Lower lobe of right lung (tissue), 2 donors: ENCODE measurements at places on chromosomes 4 and X. TPM values are rescaled to one million over a fixed set of nuclear protein-coding genes. Genes with fewer than 3 reads are reported as not detected.

MYL5 gene
- total RNA-seq: 9.7 TPM

HTN1 gene
- total RNA-seq: not detected

- DNase-seq: no peak
These were observed 225.9 kb upstream of the PITX2 start for GRCh38 chr4:110848787-110849186.

- no peak for DNase-seq
These were observed 174.6 kb upstream of the PGRMC2 start for GRCh38 chr4:128462103-128462783.

DNA sequence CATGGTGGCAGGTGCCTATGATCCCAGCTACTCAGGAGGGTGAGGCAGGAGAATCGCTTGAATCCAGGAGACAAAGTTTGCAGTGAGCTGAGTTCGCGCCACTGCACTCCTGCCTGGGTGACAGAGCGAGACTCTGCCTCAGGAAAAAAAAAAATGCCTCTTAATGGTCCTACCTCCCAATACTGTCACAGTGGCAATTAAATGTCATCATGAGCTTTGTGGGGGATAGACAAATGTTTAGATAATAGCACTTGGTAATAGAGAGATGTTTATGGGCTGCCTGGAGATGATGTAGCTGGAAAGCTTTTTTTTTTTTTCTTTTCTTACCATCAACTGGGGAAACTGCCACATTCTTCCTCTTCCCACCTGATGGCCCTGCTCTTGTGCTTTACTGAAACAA lies 33.0 kb downstream of the GRK4 start:
- DNase-seq: no peak

FOXR2 gene
- not detected for total RNA-seq

GRCh38 chrX:156000361-156000926 lies 2.9 kb downstream of the IL9R start:
- no peak for DNase-seq

- no peak for DNase-seq
These were observed 218.1 kb downstream of the ANTXR2 start for GRCh38 chr4:79854856-79855502.

GRCh38 chr4:140955641-140956040 lies 177.6 kb downstream of the RNF150 start:
- DNase-seq: no peak

GRCh38 chr4:88223516-88223915 lies 60.8 kb downstream of the PPM1K start:
- DNase-seq: no peak

DNA sequence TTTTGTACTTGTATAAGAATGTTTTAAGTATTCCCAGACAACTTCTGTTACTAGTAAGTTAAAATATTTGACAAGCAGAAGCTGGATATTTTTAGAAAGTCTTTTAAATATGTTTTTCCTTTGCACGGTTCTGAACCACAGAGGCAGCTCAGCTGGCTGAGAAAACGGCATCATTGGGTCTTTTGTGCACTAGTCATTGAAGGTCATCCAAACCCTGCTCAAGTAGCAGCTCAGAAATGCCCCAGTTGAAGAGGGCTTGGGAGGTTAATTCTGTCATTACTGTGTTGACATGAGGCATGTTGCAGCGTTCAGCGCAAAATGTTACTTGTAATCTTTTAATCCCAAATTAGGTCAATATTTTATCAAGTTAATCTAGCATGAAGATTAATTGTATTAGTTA lies 383.7 kb upstream of the FAM241A start:
- DNase-seq: no peak

MAGEA10 gene
- not detected for total RNA-seq

EDNRA gene
- total RNA-seq: 25.7 TPM

DNA sequence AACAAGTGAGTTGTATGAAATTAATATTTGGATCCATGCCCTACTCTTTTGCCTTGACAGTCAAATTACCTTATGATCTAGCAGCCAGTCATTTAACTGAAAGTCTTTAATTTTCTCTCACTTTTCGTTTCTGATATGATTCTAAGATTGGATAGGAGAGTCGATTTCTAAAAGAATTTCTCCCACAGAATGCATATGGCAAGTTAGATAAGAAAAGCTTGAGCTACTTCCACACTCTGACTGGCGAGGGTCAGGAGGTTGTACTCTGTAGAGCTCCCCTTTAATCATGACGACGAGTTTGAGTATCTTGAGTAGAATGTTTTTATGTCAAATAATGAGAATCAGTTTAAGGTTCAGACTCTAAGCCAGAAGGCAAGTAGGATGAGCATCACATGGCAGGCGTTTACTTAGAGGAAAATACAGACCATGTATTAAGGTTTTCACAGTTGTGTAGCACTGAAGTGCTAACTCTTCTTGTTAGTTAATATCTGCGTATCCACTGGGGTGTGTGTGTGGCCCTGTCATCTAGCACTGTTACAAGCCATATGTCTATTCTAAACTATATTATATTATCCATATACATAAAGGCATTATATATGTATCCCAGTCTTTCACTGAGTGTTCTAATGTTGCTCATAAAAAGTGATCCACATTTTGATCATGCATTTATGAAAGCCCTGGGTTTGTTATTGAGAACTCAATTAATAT lies 37.8 kb downstream of the LRP2BP start:
- no peak for DNase-seq

DNA sequence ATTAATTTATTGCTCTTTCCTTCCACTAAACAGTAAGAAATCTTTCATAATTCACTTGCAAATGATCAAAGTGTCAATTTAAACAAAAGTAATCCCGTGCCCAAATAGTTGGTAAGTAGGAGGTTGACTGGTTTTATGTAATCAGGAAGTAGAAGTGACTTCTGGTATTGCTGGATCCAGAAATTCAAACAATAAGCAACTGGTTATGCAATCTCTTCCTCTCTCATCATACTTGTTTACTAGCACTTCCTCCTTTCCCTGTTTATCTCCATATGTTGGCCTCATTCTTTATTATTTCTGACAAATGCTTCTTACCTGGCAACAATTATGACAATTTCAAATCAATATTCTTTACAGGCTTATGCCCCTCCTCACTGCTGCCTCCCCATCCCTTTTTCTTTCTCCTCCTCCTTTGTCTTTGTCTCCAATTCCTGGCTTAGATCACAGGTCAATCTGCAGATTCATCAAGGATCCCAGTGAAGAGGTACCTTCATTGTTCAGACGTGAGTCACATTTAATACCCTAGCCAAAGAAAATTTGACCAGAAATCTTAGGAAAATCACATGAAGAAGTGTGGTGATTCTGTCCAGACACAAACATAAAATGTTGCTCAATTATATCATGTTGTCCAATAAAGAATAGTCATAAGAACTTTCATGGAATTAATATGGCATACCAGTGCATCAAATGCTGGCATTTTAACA lies 323.2 kb upstream of the PCDH7 start:
- no peak for DNase-seq

DNA sequence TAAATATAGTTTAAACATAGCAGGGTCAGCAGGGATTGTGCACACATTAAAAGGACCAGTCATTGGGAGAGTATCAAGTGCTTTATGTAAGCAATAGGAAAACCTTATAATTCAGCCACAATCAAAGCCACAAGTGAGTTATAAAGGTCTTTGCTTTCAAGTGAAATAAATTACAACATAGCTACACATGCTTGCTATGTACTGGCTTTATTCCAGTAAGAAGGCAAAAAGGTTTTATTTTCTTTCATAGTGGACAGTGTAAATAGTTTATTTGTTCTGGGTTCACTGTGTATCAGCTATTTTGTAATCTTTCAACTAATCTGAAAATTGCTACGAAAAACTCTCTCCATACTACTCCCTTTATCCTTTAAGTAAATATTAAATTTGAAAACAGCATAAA lies 691.4 kb downstream of the PCDH7 start:
- DNase-seq: no peak

- no peak for DNase-seq
These were observed 76.0 kb upstream of the FAM47B start for GRCh38 chrX:34866646-34867045.

DNA sequence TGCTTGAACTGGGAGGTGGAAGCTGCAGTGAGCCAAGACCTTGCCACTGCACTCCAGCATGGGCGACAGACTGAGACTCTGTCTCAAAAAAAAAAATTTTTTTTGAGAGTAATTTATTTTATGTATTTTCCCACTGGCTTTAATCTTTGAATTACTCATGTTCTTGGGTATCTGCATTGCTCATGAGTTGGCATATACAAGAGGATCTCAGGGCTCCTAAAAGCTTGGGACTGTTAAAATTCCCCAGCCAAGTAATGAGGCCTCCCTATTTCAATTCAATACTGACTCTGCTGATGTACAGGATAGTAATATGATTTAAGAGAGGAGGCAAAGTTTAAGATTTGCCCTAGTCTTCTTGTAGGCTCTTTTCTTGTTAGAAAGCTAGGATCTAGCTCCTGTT lies 6.2 kb downstream of the IL21 start:
- DNase-seq: no peak

CENPVL1 gene
- total RNA-seq: not detected

DNA sequence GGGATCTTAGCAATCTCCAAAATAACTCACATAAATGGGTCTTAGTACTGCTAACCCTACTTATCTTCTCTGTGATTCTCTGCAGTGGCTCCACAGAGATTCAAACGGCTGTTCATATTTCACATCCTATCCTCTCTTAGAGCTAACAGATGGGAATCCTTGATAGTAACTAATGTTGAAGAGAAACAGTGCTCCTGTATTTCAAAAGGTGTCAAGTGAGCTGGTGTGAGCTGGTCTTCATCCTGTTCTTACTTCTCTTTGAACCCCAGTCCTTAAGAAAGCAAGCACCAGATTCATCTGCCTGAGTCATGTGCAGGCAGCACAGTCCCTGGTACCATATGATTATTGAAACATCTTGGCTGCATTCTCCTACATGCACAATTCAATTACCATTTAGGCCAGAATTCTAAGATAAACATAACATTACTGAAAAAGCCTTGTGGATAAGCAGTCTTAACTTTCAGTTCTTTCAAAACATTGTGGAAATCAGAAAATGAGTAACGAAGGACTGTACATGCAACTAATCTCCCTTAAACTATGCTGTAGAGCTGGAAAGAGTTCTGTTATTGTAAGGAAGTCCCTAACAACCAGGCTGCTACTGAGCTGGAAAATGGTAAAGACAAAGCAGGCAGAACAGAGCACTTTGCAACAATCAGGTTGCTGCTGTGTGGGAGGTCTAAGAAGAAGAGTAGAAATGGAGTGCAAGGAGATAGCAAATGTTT lies 153.1 kb downstream of the NPNT start:
- DNase-seq: no peak

- no peak for DNase-seq
These were observed 34.1 kb downstream of the HTRA3 start for GRCh38 chr4:8303485-8304281.

BMP3 gene
- 18.2 TPM for total RNA-seq

DRD5 gene
- not detected for total RNA-seq

- DNase-seq: no peak
These were observed 194.7 kb downstream of the RAB28 start for GRCh38 chr4:13289391-13289790.

UNC5C gene
- total RNA-seq: 5.1 TPM

DNA sequence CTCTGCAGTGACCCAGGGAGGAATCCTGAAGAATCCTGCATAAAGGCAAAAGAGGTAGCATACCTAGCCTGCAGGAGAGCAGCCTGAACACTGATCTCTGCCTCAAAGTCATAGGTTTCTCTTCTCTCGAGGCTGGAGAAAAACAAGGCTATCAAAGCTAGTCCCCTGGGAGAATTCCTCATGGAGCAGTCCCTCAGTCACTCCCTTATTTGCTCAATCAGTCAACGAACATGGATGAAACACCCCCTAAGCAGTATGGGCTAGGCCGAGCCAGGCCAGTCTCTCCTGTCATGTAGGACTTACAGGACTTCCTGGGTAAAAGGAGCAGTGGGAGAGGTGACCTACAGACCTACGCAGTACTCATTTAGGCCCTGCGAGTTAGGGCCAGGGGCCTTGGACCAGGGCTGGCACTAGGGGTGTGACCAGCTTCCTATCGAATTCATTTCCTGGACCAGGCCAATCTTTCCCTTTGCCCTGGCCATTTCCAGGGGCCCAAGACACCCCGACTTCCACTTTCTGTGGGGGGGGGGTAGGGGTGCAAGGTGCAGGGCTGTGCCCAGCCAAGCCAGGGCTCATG lies 164.1 kb downstream of the EFNB1 start:
- no peak for DNase-seq

MAPK10 gene
- 30.7 TPM for total RNA-seq

- no peak for DNase-seq
These were observed 115.5 kb downstream of the NFKB1 start for GRCh38 chr4:102616636-102617035.

AMTN gene
- total RNA-seq: not detected

DNA sequence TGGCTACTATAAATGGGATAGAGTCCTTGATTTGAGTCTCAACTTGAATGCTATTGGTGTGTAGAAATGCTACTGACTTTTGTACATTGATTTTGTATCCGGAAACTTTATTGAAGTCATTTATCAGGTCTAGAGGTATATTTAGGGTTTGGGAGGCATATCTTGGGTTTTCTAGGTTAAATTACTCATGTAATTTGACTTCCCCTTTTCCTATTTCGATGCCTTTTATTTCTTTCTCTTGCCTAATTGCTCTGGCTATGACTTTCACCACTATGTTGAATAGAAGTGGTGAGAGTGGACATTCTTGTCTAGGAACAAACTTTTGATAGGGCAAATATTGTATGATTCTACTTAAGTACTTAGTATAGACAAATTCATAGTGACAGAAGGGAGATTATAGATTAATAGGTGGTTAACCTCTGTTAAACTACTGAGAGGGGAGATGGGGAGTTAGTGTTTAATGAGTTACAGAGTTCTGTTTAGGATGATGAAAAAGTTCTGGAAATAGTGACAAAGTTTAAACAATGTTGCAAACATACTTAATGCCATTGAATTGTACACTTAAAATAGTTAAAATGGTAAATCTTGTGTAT lies 22.8 kb upstream of the HSPA4L start:
- DNase-seq: no peak

GRCh38 chr4:169314906-169315305 lies 44.1 kb upstream of the SH3RF1 start:
- DNase-seq: peak; percentile 61

DNA sequence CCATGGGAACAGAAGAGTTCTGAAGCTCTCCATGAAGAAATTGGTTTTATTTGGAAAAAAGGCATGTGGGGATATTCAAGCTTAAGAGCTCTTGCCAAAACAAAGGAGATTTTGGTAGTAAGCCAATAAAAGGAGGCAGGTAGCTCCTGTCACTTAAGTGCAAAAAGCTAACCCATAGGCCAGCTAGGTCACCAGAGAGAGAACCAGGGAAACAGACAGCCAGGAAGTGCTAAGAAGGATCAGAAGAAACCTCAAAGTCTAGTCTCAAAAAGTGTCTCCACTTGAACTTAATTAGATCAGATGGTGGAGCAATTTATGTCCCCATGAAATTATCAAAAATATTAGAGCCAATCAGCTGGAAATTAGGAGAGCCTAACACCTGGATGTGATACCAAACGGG lies 49.2 kb downstream of the CD40LG start:
- DNase-seq: no peak
